ENCODE measurements at places on chromosomes 1 and 21.

DNA sequence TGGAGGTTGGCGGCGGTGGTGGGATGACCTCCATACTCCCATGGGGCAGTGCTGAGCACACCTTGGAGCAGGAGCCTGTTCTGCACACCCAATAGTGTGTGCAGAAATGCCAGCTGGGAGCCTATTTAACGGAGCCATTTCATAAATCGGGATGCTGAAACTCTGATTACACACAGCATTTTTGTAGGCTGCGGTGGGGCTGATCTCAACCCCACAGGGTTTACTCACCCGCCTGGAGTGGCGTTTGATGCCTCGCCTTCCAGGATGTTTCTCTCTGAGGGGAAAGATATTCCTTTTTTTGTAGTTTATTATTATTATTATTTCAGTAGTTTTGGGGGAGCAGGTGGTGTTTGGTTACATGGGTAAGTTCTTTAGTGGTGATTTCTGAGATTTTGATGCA, 82.6 kb upstream of the WDR26 start:
- DNase-seq: no peak

DNA sequence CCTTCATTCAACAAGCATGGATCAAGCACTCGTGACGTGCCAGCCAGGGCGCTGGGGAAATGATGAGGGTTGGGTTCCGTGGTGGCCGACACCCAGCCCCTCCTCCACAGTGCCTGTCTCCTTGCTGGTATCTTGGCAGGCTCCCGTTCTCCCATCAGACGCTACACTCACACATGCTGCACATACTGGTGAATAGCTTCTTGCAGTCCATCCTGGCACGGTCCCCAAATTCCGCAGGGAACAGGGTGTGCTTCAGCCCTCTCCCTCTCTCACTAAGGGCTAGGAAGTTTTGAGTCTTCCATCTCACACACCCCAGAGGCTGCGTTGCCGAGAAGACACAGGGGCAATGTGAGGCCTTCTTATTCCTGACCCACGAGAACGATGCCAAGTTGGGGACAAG, 10.1 kb upstream of the MEF2D start:
- peak; percentile 96 for DNase-seq

DNA sequence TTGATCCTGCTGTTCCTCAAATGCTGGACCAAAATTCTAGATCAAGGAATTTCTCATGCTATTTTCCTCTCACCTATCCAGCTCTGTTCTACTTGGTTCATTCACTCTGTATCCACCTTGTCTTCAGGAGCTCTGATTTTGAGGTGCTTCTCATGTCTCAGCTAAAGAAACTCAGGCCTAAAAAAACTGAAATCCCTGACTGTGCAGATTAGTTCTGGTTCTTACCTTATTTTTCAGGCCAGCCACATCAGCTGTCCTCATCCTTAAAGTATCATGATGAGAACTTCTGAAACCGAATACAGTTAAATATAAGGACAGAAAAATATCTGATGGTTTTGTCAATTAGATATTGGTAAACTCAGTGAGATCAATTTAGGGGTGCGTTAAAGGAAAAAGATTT, 27.8 kb upstream of the DR1 start:
- no peak for DNase-seq

DNA sequence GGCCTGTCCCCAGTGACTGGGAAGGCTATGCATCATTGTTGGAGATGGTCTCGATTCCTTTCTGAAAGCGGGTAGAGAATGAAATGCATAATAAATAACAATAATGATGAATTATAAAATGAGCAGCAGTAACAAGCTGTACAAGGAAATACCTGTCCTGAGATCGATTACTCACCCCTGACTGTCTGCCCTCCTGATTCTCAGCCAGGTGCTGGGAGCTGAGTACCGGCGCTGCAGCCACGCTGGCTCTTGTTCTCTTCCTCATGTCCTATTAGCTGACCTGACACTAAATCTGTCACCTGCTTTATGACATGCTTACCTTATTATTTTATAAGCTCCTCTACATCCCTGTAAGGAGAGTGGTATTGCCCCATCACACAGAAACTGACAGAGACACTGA, 3.4 kb downstream of the AGPAT3 start:
- DNase-seq: no peak

- DNase-seq: no peak
Measured at GRCh38 chr1:157004806-157005205, 40.7 kb downstream of the ARHGEF11 start.

- no peak for DNase-seq
Measured at GRCh38 chr1:65605621-65606020, 185.2 kb downstream of the LEPR start.

- no peak for DNase-seq
Measured at GRCh38 chr21:39152271-39152670, 31.0 kb downstream of the PSMG1 start.

GRCh38 chr1:80083892-80084291, 1077.4 kb upstream of the ADGRL4 start:
- no peak for DNase-seq

DNA sequence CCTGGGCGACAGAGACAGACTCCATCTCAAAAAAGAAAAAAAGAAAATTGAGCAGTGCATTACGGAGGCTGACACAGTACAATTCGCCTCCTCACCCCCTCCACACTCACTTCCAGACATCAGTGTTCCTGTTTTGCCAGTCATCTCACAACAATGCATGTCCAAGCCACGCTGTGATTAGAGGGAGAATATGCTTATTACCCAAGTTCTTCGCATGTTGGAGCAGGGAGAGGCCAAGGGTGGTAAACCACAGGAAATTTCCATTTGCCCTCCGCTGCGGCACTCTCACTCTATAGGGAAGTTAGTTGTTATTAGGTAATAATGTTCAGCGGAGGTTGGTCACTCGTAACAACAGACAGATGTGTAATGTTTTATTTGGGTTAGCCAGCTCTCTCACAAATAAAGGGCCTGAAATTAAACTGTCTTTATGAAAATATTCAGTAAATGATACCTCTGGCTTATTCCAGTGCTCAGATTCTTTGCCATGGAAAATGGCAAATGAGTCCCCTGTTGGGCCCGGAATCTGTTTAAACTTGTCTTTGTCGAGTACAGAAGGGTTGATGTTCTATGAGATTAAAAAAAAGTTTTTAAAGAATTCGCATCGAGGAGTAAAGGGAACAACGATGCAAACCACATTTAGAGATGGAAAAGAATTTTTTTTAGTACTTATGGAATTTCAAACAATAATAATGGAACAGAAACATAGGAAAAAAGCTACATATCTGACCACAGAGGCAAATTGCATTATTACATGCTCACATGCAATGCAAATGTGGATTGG, 33.1 kb downstream of the KCNJ15 start:
- DNase-seq: peak; percentile 29

DNA sequence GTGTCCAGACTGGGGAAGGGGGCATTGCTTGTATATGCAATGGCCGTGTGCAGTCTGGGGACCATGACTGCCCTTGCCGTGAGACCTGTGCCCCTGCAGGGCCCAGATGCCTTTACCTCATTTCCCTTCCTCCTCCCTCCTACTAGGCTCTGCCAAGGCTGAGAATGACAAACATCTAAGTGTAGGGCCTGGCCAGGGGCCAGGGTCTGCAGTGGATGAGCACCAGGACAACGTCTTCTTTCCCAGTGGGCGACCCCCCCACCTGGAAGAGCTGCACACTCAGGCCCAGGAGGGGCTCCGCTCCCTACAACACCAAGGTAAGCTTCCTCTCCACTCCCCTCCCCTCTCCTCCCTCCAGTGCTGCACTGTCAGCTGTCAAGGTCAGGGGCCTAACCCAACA, 49.5 kb downstream of the YARS1 start:
- no peak for DNase-seq

DNA sequence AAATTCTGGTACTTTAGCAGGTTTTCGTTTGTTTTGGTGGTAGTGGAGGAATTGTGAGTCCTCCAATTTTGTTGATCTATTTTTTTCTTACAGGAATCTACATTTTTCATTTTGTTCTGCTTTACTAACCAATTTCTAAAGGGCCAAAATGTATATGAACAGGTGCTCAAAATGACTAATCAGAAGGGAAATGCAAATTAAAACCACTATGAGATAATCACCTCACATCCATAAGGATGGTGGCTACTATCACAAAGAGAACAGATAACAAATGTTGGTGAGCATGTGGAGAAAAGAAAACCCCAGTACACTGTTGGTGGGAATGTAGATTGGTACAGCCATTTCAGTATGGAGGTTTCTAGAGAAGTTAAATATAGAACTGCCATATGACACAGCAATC, 134.2 kb downstream of the LMO4 start:
- no peak for DNase-seq

GRCh38 chr1:82478916-82479315, 678.2 kb downstream of the ADGRL2 start:
- DNase-seq: no peak

DNA sequence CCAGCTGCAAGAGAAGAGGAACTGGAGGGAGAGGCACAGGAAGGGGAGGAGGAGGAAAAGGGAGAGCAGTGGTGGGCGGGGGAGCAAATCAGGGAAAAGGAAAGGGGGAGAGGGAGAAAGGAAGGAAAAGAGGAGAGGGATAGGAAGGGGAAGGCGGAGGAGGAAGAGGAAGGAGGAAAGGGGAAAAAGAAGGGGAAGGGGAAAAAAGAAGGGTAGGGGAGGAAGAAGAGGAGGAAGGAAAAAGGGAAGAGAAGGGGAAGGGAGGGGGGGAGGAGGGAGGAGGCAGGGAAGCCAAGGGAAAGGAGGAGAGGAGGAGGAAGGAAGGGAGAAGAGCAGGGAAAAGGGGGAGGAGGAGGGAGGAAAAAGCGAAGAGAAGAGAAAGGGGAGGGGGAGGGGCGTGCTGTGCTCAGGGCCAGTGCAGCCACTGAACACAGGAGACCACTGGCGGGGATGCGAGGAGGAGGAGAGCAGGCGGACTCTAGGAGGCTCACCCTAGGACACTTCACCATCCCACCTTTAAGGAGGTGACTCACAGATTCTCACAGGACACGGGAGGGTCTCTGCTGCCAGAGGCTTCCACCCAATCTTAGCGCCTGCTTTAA, 33.1 kb downstream of the PGBD5 start:
- DNase-seq: no peak

DNA sequence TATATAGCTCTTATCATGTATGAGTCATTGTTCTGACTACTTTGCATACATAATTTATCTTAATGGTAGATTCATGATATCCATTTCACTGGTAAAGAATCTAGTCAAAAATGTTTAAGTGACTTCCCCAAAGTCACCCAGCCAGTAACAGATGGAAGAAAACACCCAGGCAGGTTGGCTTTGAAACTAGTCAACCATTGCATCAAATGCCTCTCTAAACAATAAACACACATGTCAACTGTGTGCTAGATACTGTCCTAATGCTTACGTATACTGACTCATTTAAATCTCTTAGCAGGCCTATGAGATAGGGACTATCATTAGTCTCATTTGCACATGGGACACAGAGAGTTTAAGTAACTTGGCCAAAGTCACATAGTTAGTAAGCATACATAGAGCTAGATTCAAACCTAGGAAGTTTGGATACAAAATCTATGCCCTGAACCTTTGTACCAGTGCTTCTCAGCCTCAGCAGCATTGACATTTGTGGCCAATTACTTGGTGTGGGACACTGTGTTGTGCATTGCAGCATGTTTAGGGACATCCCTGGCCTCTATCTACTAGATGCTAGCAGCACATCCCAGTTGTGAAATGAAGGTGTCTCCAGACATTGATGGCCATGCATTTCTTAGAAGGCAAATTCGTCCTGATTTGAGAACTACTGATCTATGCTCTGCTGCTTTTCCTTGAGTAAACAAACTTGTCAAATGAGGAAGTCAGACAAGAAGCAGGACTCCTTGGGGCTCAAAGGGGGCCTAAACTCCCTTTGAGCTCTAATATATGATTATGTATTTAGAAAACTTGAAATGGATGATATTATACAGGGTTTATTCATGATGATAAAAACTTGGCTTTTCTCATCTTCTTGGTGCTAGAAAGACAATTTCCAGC, 316.3 kb downstream of the KCNH1 start:
- no peak for DNase-seq

- no peak for DNase-seq
Measured at GRCh38 chr1:247542811-247543210, 6.1 kb upstream of the GCSAML start.

GRCh38 chr1:186843931-186844330, 15.2 kb downstream of the PLA2G4A start:
- DNase-seq: no peak

DNA sequence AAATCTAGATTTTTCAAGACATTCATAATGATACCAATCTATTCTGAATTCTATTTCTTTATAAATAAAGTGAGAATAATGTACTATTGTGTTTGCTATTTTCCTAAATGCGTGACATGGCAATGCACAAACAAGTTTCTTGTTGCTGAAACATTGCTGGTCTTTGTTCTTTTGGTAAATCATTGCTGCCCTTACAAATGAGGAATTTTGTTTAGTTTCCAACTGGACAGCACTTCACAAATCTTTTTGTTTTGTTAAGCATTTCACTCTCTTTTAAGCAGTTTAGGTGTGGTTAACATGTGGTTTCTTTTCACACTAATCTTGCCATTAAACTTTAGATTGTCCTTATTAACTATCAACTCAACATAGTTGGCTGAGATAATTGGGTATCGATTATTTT, 94.6 kb downstream of the LRRC7 start:
- no peak for DNase-seq

GRCh38 chr1:157723157-157723556, 22.6 kb upstream of the FCRL3 start:
- no peak for DNase-seq

DNA sequence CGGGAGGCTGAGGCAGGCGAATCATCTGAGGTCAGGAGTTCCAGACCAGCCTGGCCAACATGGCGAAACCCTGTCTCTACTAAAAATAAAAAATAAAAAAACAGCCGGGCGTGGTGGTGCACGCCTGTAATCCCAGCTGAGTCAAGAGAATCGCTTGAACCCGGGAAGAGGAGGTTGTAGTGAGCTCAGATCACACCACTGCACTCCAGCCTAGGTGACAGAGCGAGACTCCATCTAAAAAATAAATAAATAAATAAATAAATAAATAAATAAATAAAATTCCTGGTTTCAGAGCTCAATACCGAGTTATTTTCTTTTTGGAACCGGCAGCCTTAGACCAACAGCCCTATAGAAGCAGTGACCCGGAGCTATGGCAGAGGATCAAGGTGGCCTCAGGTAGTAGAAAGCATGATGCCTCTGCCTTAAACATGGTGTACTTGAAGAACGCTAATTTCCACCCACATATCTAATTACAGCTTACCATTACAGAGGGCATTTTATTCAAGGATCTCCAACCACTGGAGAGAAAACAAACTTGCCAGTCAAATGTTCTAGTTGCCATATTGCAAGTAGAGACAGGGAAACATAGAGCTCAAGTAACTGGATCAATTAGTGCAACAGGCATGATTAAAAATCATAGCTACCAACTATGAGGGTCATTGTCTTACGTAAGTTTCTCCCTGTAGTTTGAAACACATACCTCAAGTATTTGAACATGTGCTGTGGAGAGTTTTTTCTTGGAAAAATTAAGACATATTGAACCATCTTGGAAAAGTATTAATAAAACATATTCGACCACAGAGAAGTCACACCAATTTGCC, 2.0 kb upstream of the ENAH start:
- no peak for DNase-seq

DNA sequence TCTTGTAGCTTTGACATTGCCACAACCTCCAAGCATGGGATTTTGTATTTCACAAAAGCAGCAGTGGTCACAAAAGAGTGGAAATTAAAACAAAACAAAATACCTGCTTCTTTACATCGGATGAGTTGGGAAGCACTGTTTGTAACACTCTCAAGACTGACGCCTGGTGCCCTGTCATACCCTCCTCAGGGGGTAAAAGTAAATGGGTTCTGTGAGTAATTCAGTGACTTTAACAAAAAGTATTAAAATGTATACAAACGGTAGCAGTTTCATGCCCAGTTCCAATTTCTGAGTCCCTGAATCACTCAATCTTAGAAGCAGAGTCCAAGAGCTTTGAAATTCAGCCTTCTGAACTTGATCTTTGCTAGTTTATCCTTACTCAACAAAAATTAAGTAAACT, 152.5 kb downstream of the TIAM1 start:
- no peak for DNase-seq

Data from ascending aorta (tissue), 2 donors.